ENCODE measurements at places on chromosomes 12 and 14.

- DNase-seq: no peak
These were observed 179.3 kb upstream of the ALG10B start for GRCh38 chr12:38137287-38137686.

- DNase-seq: no peak
These were observed 13.5 kb upstream of the FKBP11 start for GRCh38 chr12:48938805-48939204.

DNA sequence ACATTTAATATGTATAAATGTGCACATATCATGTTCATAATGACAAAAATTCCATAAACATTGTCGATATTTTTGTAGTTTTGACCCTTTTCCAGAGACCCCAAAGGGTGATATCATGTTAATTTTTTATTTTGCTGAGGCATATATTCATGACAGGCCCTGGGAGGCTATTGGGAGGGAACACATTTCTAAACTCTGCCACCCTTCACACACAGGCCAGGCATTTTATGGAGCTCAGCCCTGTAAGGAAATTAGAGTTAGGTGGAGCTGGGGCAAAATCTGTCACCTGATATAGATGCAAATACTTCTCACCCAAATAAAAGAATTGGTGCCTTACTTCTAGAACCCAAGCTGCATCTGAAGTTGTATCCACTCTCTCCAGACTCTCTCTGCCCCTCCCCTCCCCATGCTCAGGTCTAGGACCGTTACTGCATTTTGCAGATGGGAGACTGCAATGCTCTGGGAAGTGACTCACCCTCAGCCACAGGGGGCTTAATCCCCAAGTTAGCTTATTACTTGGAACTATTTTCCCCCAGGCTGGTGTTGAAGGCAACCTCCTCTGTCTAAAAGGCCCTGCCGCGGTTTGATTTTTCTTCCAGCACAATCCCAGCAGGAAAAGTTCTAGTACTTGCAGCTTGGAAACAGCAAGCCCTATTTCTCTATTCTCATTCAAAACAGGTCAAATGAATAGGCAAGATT, 238.9 kb downstream of the EMP1 start:
- no peak for DNase-seq

GRCh38 chr12:131863711-131864396, 30.6 kb upstream of the ULK1 start:
- no peak for DNase-seq

DNA sequence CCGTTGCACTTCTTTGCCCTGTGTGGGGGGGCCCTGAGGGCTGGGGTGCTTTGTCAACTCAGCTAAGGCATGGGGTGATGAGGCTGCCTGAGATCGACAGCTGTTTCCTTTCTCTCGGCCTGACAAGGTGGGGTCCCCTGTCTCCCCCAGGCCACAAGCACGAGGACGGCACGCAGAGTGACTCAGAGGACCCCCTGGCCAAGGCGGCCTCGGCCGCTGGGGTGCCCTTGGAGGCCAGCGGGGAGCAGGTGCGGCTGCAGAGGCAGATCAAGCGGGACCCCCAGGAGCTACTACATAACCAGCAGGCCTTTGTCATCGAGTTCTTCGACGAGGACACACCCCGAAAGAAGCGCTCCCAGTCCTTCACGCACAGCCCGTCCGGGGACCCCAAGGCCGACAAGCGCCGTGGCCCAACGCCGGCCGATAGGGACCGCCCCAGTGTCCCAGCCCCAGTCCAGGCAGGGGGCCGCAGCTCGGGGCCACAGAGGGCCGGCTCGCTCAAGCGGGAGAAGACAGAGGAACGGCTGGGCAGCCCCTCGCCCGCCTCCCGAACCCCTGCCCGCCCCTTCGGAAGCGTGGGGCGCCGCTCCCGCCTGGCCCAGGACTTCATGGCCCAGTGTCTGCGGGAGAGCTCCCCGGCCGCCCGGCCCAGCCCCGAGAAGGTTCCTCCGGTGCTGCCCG, 18.8 kb downstream of the CEP170B start:
- DNase-seq: no peak

GRCh38 chr12:92905258-92905810, 23.8 kb downstream of the EEA1 start:
- DNase-seq: no peak

DNA sequence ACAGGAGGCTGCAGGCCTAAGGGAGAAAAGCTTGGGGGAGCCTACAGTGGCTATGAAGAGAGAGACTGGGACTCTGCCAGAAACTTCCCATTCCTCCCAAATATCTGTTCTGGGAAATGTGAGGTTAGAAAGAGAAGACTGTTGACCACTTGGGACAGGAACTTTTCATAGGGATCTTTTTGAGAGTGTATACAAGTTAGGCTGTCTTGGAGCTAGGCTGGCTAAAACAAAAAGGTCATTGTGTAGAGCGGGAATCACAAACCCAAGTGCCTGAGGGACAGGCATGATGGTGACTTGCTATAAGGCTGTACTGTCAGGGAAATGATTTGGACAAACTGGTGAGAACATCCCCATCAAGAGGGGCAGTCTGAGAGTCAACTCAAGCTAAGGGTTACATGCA, 175.1 kb downstream of the GRIP1 start:
- DNase-seq: no peak

GRCh38 chr12:11174022-11174421, 3.0 kb downstream of the SMIM10L1 start:
- DNase-seq: no peak

DNA sequence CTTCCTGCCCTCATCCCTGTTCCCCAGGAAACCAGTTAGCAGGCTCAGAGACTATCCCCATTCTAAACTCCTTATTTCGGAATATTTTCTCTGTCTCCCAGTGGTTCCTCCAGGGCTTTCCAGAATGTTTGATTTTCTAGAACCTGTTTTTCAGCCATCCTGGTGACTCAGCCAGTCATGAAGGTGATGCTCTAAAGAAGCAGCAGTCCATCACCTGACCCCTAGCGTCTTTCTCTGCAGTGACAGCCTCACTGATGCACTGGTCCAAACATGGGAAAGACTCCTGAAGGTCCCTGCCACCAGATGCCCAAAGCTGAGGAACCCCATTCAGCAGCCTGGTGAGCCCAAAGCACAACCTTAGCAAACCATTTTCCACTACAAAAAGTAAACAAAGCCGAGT, 212.6 kb downstream of the PHETA1 start:
- DNase-seq: no peak

DNA sequence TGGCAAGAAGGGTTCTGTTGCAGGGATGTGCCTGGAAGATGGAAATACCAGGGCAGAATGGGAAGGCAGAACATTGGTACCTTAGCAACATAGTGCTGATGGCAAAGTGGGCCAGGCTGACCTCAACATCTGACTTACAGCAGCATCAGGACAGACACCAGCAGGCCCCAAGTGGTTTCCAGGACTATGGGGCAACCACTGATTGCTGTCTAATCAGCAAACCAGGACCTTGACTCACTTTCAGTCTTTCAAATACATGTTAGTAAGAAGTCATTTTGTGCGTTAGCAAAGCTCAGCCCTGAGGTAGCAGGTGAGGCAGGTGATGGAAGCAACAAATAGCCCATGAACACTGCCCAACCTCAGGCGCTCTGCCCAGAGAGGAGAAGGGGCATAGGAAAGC, 4.7 kb upstream of the SPTSSA start:
- DNase-seq: no peak

- no peak for DNase-seq
These were observed 516 bp downstream of the NINJ2 start for GRCh38 chr12:662566-663292.

GRCh38 chr14:70722418-70722817, 80.7 kb downstream of the TTC9 start:
- no peak for DNase-seq

DNA sequence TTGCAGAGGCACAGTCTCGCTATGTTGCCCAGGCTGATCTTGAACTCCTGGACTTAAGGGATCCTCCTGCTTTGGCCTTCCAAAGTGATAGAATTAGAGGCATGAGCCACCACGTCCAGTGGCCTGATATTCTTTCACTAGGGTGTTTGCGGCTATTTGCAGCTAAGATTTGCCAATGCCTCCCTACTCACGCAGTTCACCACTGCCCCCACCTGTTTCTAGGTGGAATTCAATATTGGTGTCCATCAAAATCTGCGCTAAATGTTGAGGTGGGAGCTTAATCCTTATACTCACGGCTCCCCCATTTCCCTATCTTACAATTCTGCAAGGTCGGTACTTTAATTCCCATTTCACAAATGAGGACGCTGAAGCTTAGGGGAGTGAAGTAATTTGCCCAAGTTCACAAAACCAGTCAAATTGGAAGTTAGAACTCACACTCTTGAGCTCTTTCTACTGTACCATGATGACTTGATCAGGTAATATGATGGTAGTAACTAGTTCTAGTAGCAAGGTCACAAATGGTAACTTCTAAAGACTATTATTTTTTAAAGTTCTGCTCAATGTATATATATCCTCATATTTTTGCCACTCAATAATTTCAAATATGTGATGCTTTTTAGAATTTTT, 22.1 kb upstream of the LRRC9 start:
- DNase-seq: no peak

- DNase-seq: no peak
These were observed 211.3 kb downstream of the ESR2 start for GRCh38 chr14:64082837-64083236.

GRCh38 chr14:63686926-63687325, 40.9 kb downstream of the SGPP1 start:
- DNase-seq: no peak

- peak; percentile 88 for DNase-seq
These were observed at the start of gene DPF3 for GRCh38 chr14:72893636-72894322. TSS of gene DPF3 (minus strand) at chr14:72894101. CDS start at chr14:72894088, 13 bp downstream.

DNA sequence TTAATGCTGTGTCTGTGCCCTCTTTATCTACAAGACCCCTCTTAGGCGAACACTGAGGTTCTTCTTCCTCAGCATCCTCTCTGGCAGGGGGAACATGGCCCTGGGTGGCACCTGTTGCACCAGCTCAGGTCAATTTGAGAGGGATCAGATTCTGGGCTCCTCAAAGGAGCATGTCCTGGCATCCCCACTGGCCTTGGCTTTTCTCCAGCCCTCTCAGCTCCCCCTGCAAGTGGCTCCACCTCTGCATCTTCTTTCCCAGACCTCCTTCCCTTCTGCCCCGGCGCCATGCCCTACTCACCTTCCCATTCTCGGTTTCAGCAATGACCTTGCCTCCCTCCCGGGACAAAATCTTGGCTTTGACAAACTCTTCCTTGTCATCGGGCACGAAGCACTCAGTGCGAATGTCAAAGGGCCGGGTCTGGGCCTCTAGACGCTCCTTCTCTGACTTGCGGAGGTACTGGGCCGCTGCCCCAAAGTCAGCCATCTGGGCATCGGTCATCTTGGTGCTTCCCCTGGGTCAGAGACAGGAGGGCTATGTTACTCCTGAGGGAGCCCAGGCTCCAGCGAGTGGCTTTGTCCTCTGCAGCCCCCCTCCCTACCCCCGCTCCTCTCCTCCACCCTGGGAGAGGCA, 1.2 kb downstream of the MYH6 start:
- no peak for DNase-seq

- DNase-seq: no peak
These were observed 38.4 kb upstream of the OR4E1 start for GRCh38 chr14:21712036-21712435.

DNA sequence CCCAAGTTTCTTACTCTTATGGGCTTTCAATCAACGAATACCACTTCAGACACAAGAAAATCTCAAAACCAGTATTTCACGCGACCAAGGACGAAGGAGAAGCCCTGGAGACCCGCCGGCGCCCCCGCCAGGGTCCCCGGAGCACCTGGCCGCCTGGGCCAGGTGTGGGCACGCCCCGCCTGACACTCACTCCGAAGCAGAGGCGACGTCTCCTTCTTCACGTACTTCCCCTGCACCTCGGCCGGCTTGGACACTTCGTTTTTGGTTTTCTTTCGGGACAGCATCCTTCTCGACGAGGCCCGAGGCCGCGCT, 466 bp downstream of the SAV1 start:
- DNase-seq: no peak

- DNase-seq: no peak
These were observed 574 bp downstream of the PAWR start for GRCh38 chr12:79690142-79690637.

DNA sequence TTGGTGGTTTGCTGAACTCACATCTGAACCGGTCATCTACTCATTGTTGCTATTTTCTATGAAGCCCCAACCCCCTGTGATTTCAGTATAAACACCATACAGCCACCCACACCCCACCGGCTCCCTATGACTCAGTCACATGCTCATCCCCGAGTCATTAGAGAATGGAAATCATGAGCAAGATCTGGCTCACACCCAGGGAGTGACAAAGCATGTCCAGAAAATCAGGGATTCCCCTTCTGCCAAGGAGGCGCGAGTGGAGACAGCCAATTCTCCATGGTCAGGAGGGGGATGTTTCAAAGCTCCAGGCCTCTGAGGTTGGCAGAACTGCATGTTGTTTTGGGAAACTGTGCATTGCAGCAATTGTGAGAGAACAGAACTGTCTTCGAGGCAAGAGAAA, 657.5 kb upstream of the TBX3 start:
- DNase-seq: no peak

DNA sequence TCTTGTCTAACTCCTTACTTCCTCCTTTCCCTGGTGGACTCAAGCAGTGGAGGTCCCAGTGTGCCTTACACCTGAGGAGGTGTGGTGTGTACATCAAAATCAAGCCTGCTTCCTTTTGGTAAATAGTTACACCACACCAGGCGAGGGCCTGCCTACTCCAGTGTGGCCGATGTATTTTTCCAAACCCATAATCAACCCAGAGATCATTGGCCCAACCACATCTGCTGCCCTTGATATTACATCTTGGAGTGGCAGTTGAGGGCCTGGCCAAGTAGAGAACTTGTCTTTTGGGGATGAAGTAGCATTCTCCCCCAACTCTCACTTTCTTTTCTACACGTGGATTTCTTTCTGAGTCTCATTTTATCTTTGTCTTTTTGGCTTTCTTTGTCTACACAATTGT, 187.4 kb downstream of the EFCAB11 start:
- no peak for DNase-seq

- DNase-seq: no peak
These were observed 703 bp downstream of the ASCL4 start for GRCh38 chr12:107775093-107775721.

- DNase-seq: no peak
These were observed 41.2 kb downstream of the TMEM132D start for GRCh38 chr12:129862561-129863175.

- DNase-seq: no peak
These were observed 245.0 kb downstream of the ATP23 start for GRCh38 chr12:58186401-58186800.

DNA sequence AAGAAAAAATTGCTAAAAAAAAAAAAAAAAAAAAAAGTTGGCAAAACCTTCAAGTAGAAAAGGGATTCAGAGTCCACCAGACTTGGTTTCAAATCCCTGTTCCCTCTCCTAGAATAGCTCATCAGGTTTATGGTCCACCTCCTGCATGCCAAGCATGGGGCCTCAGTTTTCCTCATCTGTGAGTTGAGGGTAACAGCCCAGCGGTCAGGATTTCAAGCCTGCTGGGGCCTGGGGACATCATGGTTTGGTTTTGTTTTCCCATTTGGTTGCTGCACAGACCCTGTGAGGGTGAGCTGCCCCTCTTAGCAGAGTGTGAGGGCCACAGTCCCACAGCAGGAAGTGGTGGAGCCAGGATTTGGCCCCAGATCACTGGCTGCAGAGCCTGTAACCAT, 12.5 kb downstream of the FAM222A start:
- DNase-seq: no peak

Data from activated CD8-positive, alpha-beta memory T cell treated with anti-CD3 and anti-CD28 coated beads for 4 hours (primary cell).